ENCODE measurements at places on chromosomes 2 and 18.

GRCh38 chr2:129748250-129748649, 231.2 kb upstream of the RAB6C start:
- DNase-seq = no peak

DNA sequence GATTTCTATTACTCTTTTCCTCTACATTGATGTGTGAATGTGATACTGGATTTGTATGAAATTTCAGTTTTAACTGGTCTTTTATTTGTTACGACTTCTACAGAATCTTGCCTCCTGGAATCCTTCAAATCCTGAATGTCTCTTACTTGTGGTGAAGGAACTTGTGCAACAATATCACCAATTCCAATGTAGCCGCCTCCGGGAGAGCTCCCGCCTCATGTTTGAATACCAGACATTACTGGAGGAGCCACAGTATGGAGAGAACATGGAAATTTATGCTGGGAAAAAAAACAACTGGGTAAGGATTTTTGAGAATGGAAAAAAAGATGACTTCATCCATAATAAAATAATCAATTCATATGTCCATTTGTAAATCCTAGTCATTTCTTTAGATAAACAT, 134.6 kb downstream of the BABAM2 start:
- no peak for DNase-seq

DNA sequence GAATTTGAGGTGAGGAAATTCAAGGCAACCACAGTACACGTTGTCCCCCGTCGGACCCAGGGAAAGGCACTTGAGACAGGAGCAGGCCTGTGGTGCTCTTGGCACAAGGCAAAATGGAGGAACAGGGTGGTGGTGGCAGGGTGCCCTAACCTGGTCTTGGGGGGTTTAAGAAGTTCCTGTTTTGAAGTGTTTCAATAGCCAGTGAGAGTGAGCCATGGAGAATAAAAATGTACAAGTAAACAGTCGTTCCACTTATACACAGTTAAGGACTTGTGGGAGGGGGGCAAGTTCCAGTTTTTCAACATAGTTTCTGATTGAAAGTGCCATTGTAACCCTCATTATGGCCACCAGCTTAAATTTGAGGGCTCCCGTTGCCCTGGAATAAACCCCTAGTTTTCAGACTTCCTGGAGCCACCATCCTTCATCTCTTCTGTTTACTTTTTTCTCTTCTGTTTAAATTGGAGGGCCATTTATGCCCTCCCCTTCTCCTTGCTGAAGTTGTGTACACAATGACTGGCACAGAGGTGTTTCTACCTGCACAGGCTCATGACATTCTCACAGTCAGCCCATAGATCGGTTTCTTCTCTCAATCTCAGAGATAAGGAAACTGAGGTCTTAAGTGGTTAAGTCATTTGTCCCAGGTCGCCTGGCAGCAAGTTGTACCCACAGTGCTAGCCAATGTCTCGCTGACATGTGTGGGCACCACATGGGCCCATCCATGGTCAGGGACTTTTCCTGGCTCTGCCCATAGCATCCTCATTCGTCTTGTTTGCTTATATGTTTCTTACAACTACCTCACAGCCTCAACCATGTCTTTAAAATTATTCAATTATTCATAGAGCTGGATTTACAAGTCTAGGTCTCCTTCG, 66.0 kb upstream of the ST3GAL5 start:
- no peak for DNase-seq

DNA sequence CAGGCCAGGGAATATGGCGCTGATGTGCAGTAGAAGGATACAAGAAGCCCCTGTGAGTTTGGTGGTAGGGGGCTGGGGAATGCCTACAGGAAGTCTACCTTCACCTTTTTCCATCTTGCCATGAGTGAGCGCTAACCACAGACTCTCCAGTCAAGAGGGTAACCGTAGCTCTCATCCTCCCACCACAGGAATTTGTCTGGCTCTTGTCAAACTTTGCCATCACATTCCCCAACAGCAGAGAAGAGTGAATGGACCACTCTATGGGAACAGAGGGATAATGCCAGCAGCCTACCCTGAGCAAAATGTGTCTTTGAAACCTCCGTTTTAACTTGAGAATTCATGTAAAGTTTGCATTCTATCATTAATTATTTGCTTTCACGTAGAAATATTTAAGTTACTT, 168.3 kb downstream of the NRP2 start:
- no peak for DNase-seq

DNA sequence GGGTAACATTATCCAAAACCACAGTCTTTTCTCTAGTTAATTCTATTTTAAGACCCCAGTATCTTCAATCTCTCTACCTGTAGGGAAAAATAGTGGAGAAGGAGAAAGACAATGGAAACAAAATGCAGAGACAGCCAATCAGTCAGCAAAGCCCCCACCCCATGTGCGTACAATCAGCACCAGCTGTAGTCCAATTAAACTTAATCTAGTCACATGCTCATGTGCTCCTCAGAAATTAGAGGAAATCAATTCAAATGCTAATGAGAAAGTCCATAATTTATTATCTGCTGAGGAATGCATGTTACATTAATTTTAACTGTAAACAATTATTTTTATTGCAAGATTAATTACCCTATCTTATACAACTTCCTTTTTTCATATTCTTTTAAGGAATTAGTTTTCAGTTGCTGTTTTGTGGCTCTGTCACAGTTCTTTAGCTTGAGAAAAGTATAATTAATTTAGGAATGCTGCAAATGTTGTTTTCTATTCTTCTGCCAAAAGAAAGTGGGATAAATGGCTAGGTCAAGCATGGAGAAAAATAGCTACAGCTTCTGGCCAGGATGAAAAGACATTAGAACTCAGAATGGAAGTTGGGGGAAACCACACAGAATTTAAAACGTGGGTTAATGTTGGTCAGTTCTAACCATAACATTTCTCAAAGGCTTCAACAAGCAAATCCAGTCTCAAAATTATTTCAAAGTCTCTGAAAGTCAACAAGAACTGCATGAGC, 232.4 kb upstream of the HNRNPA3 start:
- no peak for DNase-seq

DNA sequence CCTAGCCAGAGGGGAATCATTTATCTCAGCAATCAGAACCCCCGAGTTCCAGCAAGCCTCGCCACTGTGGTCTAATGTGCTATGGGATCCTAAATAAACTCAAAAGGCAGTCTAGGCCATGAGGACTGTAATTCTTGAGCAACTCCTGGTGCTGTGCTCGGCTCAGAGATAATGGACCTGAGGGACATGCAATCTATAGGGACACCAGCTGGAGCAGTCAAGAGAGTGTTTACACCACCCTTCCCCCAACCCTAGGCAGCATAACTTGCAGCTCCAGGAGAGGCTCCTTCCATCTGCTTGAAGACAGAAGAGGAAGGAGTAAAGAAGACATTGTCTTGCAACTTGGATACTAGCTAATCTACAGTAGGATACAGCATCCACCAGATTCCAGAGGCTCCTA, 225.5 kb upstream of the KLHL14 start:
- no peak for DNase-seq

GRCh38 chr18:24126155-24126961, 12.5 kb upstream of the CABYR start:
- DNase-seq = no peak

DNA sequence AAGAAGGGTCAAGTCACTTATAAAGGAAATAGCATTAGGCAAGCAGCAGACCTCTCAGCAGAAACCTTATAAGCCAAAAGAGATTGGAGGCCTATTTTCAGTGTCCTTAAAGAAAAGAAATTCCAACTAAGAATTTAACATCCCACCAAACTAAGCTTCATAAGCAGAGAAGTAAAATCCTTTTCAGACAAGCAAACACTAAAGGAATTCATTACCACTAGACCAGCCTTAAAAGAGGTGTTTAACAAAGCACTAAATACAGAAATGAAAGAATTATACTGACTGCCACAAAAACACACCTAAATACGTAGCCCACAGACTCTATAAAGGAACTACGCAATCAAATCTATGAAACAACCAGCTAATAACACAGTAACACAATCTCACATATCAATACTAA, 160.4 kb downstream of the EXOC6B start:
- DNase-seq = no peak

DNA sequence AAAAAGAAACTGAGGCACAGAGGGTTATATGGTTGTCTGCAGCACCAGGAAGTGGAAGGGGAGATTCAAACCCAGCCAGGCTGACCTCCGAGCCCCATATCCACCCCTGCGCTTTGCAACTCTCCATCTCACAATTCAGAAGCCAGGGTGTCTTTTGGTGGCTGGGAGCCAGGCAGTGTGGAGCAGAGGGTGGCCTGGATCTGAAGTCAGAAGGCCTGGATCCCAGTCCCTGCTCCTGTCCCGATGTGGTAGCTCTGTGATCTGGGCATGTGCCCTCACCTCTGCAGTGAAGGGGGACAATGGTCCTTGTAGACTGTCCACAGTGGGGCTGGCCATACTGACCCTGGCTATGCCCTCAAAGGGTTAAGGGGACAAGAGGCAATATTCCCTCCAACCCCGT, 57.0 kb downstream of the CIB4 start:
- no peak for DNase-seq

GRCh38 chr2:112074506-112074905, 19.4 kb downstream of the TMEM87B start:
- no peak for DNase-seq

DNA sequence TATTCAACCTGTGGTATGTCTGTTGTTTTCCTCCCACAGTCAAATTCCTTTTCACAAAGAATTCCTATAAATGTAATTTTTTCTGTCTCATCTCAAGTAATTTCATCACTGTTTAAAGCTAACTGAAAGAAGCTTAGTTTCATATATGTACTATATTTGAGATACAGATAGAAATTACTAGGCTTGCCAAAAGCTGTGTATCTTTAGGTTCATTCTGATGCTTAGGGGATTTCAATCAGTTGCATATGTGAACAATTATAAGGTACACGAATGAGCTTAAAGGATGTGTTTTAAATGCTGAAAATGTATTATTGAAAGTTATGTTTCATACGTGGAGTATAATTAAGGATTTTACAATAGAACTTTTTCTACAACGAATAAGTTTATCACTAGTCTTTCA, 59.2 kb upstream of the DSG1 start:
- no peak for DNase-seq

GRCh38 chr2:16767789-16768476, 102.3 kb upstream of the CYRIA start:
- DNase-seq = no peak

DNA sequence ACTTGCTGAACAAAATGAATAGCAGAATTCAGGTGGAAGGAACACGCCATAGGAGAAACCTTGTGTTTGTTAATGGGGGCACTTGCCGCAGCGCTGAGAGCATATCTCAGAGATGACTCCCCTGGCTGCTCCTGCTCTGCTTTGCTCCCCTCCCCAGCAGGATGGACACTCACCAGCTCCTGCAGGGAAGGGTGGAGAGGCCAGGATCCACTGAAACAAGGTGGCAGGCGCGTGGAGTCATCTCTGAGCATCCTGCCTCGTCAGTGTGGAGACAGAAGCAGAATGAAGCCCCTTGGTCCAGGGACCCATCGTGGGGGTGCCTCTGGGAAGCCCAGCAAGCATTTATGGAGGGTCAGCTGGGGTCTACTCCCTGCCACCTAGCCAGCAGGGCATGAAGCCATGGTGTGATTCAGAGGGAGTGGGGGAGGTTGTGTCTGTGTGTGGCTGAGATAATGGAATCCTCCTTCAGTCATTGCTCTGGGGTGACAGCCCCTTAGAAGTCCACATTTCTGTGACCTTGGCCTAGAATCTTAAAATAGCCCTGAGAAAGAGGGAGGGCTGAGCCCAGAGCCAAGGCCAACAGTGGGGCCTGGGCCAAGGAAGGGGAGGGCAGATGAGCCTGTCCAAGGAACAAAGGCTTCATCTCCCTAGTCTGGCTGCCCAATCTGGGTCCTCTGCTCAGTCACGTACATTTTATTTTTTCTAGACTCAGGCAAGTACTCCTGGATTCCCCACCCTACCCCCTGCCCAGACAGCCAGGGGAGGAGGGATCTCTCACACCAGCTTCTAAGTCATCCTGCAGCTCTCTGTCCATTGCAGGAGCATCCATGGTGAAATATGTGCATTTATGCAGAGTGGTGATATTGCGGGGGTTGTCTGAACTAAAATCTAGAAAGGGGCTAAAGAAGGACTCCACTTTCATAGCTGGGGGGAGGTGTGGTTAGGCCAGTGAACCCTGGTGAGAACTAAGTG, 215.4 kb downstream of the ZBTB7C start:
- no peak for DNase-seq

DNA sequence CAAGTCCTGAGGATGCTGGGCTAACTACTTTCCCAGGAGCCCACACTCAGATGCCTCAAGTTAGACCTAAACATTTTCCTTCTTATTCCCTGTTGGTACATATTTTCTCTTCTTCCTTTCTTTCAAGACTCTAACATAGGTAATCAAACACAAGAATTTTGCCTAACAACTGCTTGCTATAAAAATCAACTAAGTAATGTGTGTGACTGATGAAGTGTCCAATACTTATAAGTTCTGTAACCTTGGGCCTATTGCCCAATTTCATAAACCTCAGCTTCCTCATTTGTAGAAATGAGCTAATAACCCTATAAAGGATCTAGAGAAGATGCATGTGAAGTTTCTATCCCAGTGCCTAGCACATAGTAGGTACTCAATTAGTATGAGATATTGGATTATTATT, 31.6 kb upstream of the PIK3C3 start:
- DNase-seq = no peak

DNA sequence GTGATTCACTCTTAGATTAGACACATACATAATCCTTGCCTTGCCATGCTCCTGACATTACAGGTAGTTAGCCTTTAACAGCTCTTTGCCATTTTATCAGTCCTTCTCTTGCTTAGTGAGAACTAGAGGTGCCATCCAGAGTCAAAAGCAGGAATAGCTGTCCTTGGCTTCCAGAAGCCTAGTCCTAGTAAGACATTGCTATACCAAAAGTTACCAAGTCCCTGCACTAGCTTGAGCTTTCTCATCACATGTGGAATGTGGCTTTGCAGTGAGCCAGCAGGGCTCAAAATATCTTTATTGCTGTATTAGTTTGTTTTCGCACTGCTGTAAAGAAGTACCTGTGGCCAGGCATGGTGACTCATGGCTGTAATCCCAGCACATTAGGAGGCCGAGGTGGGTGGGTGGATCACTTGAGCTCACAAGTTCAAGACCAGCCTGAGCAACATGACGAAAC, 104.7 kb upstream of the NOSTRIN start:
- DNase-seq = no peak

- no peak for DNase-seq
Measured at GRCh38 chr2:80968450-80968849, 663.9 kb upstream of the LRRTM1 start.

All from activated CD4-positive, alpha-beta T cell treated with anti-CD3 and anti-CD28 coated beads, Interleukin-2, Interleukin-4, amounts not matched to agents 100 ng/mL and 50 ng/mL, durations not matched to agents 16 hours and 8 hours (primary cell).